GF-D8 (cell line): ENCODE measurements at places on chromosomes 4 and X.

- no peak for DNase-seq
Measured at GRCh38 chr4:138939960-138940359, 75.6 kb upstream of the NOCT start.

DNA sequence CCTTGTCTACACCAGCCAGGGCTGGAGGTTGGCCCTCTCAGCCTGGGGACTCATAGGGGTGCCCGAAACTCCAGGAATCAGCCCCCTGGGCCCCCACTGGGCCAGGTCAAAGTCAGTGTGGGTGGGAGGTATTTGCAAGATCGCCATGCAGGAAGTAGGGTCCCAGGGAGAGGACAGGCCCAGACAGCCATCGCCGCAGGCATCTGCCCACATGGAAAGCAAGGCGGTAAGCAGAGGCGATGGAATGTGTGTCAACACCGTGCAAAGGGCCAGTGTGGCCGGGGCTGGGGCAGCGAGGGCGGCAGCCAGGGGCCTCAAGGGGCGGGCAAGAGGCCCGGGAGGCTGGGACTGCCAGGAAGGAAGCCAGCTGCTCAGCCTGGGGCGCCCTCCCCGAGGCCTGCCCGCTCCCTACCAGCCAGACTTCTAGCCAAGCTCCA lies 19.3 kb upstream of the DUSP9 start:
- DNase-seq = no peak

DNA sequence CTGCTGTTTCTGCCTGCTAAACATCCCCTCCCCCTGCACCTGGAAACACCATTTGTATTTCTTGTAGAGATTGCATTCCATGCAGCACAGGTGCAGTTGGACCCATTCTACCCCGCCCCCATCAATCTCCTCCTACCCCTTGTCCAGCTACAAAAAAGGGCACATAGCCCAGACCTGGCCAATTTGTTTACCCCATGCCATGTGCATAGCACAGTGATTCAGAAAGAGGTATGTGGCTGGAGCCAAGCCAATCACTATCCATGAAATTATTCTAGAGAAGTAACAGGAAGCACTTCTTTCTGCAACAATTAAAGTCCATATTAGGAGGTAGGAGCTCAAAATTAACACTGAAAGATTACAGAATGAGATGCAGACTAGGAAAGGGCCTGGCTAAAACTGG lies 20.2 kb upstream of the TMEM184C start:
- no peak for DNase-seq

DNA sequence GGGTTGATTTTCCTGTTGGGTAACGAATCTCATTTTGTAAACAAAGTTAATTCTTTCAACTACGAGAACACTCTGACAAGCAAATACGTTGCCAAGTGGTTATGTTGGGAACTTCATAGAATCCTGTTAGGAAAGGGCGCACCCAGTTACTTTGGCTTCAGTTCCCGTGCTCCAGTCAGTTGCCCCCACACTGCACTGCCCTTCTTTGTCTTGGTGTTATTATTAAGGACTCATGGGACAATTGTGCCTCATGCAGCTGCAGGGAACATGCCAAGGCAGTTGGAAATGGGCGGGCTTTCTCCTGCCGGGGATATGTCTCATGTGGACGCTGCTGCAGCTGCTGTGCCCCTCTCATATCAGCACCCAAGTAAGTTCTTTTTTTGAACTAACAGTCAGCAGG lies 28.9 kb downstream of the OFD1 start:
- DNase-seq = no peak

DNA sequence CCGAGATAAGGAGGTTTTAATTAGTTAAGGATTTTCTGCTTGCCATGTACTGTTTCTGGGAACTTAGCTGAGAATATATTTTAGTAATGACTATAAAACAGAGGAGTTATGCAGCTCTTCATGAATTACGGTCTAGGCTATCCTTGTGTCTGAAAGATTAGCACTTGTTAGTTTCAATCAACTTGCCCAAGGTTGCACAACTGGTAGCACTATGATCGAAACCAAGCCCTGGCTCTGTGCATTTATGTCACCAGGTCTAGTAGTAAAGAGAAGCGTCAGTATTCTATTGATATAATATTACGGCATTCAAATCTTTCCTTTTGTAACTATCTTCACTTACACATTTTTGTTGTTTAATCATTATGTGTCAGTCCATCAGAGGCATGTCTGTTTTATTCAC lies 176.0 kb downstream of the TLL1 start:
- DNase-seq = no peak

DNA sequence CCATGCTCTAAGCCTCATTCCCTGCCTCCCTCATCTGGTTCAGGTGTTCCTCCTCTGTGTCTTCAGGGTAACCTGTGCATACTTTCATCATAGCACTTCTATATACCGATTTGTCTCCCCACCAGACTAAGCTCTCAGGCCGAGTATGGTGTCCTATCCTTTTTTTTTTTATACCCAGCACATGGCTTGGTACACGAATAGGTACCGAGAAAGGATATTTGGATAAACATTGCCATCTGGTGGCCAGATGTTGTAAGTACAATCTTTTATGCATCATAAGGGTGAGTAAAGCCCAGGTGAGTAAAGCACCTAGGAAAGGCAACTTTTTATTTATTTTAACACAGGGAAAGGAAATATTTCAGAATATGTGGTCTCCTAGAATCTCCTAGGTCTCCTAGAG lies 68.4 kb downstream of the MID2 start:
- DNase-seq = no peak

DNA sequence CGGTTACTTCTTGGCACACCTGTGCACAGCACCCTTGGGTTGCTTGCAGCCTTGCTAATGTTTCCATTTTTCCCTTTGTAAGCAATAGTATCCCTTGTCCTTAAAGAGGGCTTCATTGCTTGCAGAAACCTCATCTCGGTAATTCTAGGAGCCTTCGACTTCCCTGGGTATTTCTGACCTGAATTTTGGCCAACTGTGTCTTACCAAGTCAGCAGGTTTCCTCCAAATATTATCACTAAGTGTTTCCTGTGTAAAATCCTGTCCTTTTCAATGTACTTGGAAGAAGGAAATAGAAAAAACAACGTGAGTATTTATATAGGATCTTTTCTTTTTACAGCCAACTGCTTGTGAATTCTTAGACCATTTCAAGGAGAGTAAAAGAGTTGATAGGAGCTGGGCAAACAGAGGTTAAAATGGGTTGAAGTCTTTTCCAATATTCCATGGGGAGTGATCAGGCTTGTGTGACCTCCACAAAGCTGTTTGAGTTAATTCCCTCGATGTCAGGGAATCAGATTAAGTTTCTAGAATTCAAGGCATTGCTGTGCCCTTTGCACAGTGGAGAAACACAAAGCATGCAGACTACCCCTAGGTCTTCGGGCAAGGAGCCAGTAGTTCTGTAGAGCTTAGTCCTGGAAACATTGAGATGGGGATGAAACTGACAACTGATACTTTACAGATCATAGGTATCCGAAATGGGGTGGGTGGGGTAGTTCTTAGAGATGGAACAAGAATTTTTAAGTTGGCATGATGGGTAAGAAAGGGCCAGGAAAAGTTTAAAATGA lies 209.9 kb downstream of the CPE start:
- no peak for DNase-seq

GRCh38 chr4:73528171-73528570 lies 46.6 kb downstream of the AFM start:
- DNase-seq = no peak

DNA sequence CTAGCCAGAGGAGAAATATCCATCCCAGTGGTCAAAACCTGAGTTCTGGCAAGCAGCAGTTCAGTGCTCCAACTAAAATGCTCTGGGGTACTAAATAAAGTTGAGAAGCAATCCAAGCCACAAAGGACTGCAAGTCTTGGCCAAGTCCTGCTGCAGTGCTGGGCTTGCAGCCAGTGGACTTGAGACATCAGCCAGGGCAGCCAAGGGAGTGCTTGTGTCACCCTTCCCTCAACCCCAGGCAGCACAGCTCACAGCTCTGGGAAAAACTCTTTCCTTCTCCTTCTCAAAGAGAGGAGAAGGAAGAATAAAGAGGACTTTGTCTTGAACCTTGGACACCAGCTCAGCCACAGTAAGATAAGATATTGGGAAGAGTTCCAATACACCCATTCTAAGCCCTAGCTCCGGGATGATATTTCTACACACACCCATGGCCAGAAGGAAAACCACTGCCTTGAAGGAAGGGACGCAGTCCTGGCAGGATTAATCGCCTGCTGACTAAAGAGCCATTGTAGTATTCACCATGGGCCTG lies 99.8 kb downstream of the PTCHD1 start:
- DNase-seq = no peak

DNA sequence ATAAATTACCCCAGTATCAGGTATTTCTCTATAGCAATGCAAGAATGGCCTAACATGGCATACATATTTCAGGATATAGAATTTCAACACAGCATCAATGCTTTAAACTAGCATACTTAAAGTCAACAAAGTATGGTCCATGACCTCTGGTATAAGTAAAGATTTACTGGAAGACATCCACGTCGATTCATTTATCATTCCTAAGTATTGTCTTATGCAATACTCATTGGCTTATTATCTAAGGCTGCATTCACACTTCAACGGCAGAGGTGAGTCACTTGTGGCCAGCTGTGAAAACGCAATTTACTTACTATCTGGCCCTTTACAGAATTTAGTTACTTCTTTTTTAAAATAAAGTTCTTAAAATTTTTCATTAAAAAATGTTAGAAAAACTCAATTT lies 42.6 kb downstream of the ADGRA3 start:
- no peak for DNase-seq

DNA sequence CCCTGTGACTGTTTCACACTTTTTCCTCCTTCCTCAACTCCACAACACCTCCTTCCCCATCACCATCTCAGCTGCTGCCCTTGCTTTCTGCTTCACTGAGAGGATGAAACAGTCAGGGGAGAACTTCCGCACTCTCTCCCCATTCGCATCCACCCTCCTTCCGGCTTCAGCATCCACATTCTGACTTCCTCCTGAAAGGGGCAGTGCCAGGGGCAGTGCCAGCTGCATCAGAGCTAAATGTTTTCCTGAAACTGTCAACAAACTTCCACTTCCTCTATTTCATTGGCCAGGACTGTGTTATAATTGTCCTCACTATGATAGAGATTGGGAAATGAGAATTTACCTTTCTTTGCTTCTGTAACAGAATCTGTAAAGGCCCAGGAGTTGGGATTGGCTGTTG lies 18.2 kb upstream of the RASL11B start:
- DNase-seq = no peak

DNA sequence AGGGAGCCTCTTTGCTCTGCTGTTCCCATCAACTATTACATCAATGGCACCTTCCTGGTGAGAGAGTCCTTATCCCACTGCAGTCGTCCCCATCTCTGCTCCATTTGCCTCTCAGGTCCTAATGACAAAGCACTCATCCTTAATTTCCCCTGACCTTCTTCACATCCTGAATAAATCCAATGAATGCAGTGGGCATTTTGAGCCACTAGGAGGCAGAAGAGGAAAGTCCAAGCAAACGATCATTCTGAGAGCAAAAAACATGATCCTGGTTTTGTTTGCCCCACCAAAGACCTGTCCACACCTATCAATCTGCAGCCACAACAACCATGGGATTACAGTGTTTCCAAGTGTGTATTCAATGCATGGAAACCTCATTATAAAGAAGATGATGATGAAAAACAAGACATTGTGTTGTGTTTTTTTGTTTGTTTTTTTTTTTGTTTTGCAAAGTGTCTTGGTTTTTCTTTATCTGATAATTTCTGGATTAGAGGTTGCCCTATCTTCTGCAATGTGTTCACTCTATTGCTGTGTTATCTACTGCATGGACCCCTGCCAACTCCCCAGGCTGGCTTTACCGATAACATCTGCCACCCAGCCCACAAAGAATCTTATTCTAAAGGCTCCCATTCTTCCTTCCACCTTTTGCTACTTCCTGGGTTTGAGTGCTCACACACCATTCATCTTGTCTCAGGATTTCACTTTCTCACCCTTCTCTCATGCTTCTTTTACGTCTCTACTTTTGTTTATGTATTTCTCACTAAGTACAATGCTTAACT lies 207.2 kb downstream of the NLGN4X start:
- DNase-seq = peak; percentile 1

DNA sequence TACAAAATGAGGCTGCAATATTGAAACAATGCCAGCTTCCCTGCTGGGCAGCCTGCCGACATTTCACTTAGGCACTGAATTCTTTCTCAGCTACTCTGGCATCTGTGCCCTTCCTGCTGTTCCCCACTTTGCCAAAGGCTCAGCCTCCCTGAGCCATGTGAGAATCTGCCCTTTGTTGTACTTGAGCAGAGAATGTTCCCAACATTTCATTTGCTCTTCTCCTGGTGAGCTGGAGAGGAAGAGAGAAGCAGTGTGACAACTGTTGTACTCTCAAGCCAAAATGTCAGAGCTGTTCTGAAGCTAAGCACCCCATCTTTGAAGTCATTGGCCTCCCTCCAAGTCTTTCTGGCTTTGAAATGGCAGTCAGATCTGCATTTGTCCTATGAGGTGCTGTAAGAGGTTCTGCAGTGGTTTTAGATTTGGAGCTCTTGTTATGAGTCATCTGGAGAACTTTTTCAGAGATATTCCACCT lies 32.5 kb downstream of the LANCL3 start:
- DNase-seq = no peak

- DNase-seq = no peak
Measured at GRCh38 chr4:120545391-120545790, 377.1 kb downstream of the PRDM5 start.

GRCh38 chr4:76342803-76343202 lies 36.3 kb downstream of the STBD1 start:
- no peak for DNase-seq

GRCh38 chrX:21766101-21766500 lies 8.2 kb upstream of the SMPX start:
- DNase-seq = no peak

DNA sequence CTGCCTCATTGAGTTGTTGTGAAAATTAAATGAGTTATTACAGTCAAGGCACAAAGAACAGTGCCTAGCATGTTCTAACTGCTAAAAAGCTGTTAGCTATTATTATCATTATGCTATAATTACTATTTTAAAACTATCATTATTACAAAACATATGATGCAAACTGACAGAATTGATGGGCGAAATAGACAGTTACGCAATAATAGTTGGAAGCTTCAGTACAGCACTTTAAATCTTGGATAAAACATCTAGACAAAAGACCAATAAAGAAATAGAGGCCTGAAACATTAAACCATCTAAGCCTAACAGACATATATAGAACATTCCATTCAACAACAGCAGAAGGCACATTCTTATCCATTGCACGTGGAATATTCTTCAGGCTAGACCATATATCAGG lies 73.0 kb downstream of the TAB3 start:
- DNase-seq = no peak

GRCh38 chrX:119073200-119073905 lies 560 bp downstream of the CT47C1 start:
- DNase-seq = no peak

GRCh38 chr4:175166020-175166419 lies 247.9 kb downstream of the ADAM29 start:
- no peak for DNase-seq

GRCh38 chrX:119887721-119888425 lies 7.8 kb upstream of the AKAP14 start:
- DNase-seq = no peak

GRCh38 chr4:108821351-108821930 lies 58.6 kb upstream of the ETNPPL start:
- DNase-seq = no peak

- no peak for DNase-seq
Measured at GRCh38 chr4:93147524-93148212, 680.9 kb upstream of the ATOH1 start.

GRCh38 chrX:15464704-15465103 lies 28.4 kb downstream of the PIR start:
- no peak for DNase-seq
